A549 treated with CpdA at 1 μM for 4 hours (cell line): ENCODE measurements at places on chromosomes 5 and 9. TPM values are rescaled to one million over a fixed set of nuclear protein-coding genes. Genes with fewer than 3 reads are reported as not detected.

CCT5 gene
- 517 to 793 TPM (median 549 TPM) in 5 replicates for total RNA-seq

SPINK13 gene
- not detected in 5 replicates for total RNA-seq

KIF4B gene
- total RNA-seq, result 0.01 to 0.02 TPM (median 0.02 TPM) in 3 of 5 replicates, not detected in the others

TAF1L gene
- total RNA-seq, result not detected in 5 replicates

GPRIN1 gene
- 7.1 to 9.4 TPM (median 9.1 TPM) in 5 replicates for total RNA-seq

PPIC gene
- 16.2 to 18.8 TPM (median 16.6 TPM) in 5 replicates for total RNA-seq

TXNDC8 gene
- total RNA-seq, result not detected in 5 replicates

LRRC70 gene
- total RNA-seq, result 0.10 to 0.19 TPM (median 0.16 TPM) in 4 of 5 replicates, not detected in the other

PCDH1 gene
- total RNA-seq, result 1.5 to 2.7 TPM (median 1.9 TPM) in 5 replicates
